Stimulated activated CD8-positive, alpha-beta memory T cell treated with anti-CD3 and anti-CD28 coated beads, Interleukin-2, amount 100 ng/mL, for 48 hours (primary cell): ENCODE measurements at places on chromosomes 3 and 15.

- no peak for DNase-seq
These were observed 30.3 kb upstream of the VEPH1 start for GRCh38 chr3:157533298-157534070.

DNA sequence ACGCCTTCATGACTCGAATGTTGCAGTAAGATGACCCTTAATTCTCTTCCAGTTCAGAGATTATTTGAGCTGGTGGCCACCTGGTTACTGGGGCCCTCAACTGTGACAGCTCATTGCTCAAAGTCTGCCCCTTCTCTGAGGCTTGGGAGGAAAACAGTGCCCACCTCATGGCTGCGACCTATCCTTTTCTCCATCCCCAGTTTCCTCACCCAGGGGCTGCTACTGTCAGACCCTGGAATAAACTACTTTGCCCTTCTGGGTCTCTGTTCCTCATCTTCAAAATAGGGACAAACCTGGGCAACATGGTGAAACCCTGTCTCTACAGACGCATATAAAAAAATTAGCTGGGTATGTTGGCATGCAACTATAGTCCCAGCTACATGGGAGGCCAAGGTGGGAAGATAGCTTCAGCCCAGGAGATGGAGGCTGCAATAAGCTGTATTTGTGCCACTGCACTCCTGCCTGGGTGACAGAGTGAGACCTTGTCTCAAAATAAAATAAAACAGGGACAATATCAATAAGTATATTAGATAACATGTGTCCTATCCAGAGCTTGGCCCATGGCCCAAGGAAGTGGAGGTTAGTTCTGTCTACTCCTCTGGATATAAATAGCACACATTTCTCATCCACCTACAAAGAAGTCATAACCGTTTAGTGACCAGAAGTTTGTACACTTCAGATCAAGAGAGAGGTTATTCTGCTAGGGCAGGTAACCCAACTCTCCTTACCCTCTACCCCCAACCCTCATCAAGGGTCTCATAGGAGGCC lies 2.2 kb upstream of the RASL12 start:
- DNase-seq: no peak

DNA sequence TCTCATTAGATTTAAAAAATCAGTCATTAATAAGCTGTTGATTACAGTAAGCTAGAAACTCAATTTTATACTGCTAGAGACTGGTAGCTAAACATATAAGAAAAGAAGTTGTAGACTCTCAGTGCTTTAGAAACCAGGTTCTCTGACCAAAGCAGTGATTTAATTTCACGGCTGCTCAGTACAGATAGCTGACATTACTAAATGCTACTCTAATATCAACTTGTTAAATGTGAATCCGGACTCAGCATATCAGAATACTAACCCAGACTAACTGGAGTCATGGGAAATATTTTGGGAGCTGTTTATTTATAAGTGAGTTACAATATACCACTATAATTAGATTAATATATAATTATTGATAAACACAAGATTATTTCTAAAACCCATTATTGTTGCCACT lies 80.4 kb downstream of the NEDD4 start:
- no peak for DNase-seq

GRCh38 chr15:100940767-100941379 lies 21.7 kb downstream of the LRRK1 start:
- no peak for DNase-seq

DNA sequence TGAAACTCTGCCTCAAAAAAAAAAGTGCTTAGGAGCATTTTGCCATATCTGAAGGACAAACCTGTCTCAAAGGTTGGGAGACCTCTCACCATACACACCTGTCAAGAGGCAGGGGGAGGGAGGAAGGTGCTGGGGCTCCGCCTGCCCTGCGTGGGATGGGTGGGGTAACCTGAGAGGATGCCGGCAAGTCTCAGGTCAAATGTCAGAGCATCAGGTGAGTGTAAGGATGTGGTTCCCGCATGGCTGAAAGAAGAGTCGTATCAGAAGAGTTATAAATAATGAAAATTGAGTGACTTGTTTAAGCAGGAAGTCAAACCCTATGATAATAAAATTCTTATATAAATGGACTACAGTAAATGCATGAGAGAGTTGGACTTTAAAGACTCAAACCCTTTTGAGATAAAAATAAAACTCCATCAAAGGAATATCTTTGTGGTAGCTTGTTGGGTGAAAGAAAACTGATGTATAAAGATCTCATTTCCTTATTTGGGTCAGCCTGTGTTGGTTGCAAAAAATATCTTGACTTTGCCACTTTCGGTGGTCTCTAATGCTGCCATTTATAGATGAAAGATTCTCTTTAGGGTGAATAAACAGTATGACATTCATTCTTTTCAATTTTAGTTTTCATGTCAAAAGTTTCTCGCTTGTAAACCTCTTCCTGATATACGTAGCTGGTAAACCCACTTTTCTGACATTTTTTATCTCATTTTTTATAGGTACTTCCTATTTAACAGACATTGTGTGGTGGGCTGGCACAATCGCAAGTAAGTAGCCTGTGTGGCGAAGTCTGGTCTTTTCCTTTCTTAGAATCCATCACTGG lies 23.8 kb downstream of the NIPA1 start:
- no peak for DNase-seq

GRCh38 chr3:37096288-37096687 lies 78.1 kb downstream of the LRRFIP2 start:
- DNase-seq: no peak

DNA sequence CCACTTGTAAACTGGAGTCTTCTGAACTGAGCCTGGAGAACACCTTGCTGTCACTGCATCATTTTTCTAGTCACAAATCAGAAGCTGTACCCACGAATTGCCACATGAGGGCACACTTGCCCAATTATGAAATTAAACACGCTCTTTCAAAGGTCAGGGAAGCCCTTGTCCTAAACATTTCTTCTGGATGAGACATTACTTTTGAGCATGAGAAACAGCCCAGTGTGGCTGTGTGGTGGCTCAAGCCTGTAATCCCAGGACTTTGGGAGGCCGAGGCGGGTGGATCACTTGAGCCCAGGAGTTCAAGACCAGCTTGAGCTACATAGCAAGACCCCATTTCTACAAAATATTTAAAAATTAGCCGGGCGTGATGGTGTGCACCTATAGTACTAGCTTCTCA lies 27.5 kb upstream of the CFAP161 start:
- DNase-seq: no peak

DNA sequence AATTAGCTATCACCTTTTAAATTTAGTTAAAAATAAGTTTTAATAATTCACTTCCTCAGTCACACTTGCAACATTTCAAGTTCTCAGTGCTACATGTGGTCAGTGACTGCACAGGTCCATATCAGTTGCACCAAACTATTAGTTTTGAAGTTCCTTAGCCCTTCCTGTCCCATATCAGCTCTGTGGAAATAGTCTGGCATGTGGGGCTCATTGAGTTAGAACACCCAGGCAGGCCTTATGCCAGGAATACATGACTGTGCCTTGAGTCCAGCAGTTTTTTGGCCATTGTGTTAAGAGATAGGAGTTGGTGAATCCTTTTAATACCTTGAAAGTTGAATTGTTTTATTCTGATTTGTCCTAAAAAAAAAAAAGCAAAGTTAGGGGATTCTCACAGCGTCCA lies 153.7 kb upstream of the BFSP2 start:
- DNase-seq: no peak
